Urinary bladder (tissue), 4 donors: ENCODE measurements at places on chromosomes 1 and 21. TPM values are rescaled to one million over a fixed set of nuclear protein-coding genes. Genes with fewer than 3 reads are reported as not detected.

The RAB3B gene
- 1.7 TPM for total RNA-seq

DNA sequence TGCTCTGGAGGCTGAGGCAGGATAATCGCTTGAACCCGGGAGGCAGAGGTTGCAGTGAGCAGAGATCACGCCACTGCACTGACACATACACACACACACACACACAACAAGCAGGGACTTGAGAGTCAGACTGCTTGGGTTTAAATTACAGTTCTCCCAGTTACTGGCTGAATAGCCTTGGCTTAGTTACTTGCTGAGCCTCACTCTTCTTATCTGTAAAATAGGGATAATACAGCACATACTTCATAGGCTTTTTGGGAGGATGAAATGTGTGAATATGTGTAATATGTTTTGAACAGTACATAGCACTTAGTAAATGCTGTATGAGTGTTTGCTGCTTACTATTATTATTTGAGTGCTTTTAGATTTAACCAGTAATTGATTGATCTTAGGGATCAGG is 23.8 kb downstream of the CDC42 start:
- DNase-seq: no peak

GRCh38 chr1:55679971-55680370 is 464.8 kb upstream of the USP24 start:
- no peak for DNase-seq

- no peak for DNase-seq
Observed at GRCh38 chr1:44907893-44908292, 64.8 kb upstream of the PTCH2 start.

- no peak for DNase-seq
Observed at GRCh38 chr1:80417671-80418070, 1383.1 kb upstream of the ADGRL2 start.

The EPHB2 gene
- total RNA-seq: 16.2 TPM
